ENCODE measurements at places on chromosomes 12 and 14. TPM values are rescaled to one million over a fixed set of nuclear protein-coding genes. Genes with fewer than 3 reads are reported as not detected.

The DDX24 gene
- 332 TPM for total RNA-seq

The SP7 gene
- total RNA-seq = not detected

DNA sequence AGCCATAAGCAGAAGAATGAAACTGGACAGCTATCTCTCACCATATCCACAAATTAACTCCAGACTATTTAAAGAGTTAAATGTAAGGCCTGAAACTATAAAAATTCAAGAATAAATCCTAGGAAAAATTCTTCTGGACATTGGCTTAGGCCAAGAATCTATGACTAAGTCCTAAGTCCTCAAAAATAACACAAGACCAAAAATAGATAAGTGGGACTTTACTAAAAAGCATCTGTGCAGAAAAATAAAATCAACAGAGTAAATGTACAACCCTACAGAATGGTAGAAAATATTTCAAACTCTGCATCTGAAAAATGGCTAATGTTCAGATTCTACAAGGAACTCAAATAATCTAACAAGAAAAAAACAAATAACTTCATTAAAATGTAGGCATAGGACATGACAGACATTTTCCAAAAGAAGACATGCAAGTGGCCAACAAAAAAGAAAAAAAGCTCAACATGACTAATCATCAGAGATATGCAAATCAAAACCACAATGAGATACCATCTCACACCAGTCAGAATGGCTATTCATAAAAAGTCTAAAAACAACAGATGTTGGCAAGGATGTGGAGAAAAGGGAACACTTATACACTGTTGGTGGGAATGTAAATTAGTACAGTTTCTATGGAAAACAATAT is 61.0 kb upstream of the PPFIA2 start:
- no peak overlapping the region for H3K4me3 ChIP-seq
- DNase-seq = no peak
- H3K36me3 ChIP-seq = peaks cover 2% of the 10 kb centered on the region
- peaks cover 4% of the 10 kb centered on the region for H3K27me3 ChIP-seq
- peaks cover 19% of the 10 kb centered on the region for H3K4me1 ChIP-seq
- no peak overlapping the region for H3K27ac ChIP-seq

DNA sequence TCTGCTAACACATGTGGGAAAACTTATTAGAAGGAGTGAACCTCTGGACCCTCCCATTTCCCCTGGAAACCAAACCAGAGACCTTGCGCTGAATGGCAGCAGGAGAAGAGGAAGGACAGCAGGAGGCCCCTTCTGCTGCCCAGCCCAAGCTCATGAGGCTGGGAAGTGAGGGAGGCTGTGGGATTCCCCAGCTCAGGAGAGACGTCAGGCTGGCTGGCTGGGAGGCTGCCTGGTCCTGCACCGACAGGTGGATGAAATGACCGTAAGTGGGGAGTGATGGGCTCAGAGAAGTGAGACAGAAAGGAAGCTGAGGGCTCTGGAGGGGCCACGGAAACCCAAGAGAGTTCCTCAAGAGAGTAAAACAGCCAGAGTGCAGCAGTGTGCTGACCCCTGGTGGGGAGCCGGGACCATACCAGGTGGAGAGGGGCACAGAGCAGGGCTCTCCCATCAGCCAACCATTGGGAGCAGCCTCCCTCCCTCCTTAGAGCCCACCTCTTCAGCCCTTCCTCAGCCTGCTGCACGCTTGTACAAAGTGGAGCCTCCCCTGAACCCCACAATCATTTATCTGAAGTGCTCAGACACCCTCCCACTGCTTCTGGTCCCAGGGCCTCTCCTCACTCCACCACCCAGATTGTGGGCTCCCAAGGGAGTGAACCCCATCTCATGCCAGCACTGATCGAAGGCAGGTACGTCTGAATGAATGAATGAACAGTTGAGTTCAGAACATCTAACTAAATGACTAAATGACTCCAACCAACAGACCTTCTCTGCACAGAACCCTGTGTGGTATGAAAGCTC is 14.0 kb downstream of the TAMALIN start:
- DNase-seq = peak; percentile 72
- H3K27me3 ChIP-seq = peaks cover 3% of the 10 kb centered on the region
- H3K27ac ChIP-seq = no peak overlapping the region
- H3K4me3 ChIP-seq = peak overlapping the region; percentile 52

DNA sequence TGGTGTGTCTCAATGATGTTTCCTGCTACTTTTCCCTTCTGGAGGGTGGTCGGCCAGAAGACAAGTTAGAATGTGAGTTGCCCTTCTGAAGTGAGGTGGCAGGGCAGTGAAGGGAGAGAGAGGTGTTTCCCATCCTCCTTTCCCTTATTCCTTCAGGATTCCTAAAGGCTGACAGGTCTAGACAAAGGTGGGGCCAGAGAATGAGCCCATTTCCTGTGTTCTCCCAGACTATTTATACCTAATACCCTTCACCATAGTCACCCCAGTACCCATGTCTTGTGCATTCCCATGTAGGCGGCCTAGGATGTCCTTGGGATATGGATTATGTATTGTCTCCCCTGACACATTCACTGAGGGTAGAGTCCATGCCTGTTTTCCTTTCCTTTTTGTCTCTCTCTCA is 7.0 kb downstream of the DGKA start:
- no peak overlapping the region for H3K4me3 ChIP-seq
- no peak for DNase-seq
- H3K4me1 ChIP-seq = peaks cover 88% of the 10 kb centered on the region
- H3K27me3 ChIP-seq = no peaks in the 10 kb centered on the region

- no peak overlapping the region for H3K4me3 ChIP-seq
- no peaks in the 10 kb centered on the region for H3K36me3 ChIP-seq
- H3K27me3 ChIP-seq = peaks cover 4% of the 10 kb centered on the region
- H3K27ac ChIP-seq = no peak overlapping the region
- H3K4me1 ChIP-seq = peaks cover 9% of the 10 kb centered on the region
These were observed 75.2 kb downstream of the TTC9 start for GRCh38 chr14:70716958-70717357.

- no peak overlapping the region for H3K4me3 ChIP-seq
- H3K27ac ChIP-seq = no peak overlapping the region
- peaks cover 22% of the 10 kb centered on the region for H3K27me3 ChIP-seq
- peaks cover 7% of the 10 kb centered on the region for H3K4me1 ChIP-seq
These were observed 68.2 kb upstream of the ETV6 start for GRCh38 chr12:11581179-11581755.

The CMKLR1 gene
- not detected for total RNA-seq

DNA sequence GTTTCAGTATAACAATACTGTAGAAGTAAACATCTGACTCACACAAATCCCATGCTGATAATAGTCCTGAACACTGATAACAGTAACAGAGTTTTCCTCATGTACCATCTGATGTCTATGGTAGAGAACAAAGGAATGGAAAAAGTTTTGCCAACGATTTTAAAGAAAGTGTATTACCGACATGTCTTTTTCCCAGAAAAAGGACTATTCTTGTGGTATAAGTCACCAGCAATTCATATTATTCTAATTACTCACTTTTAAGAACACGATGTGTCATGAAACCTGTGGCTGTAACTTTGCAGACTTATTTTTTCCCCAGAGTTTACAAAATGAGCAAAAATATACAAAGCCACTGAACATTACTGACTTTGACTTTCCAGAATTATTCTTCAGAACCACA is 40.1 kb upstream of the DCN start:
- no peaks in the 10 kb centered on the region for H3K36me3 ChIP-seq
- H3K4me1 ChIP-seq = no peaks in the 10 kb centered on the region
- no peak for DNase-seq
- H3K27me3 ChIP-seq = peaks cover 14% of the 10 kb centered on the region

The FOXG1 gene
- not detected for total RNA-seq

DNA sequence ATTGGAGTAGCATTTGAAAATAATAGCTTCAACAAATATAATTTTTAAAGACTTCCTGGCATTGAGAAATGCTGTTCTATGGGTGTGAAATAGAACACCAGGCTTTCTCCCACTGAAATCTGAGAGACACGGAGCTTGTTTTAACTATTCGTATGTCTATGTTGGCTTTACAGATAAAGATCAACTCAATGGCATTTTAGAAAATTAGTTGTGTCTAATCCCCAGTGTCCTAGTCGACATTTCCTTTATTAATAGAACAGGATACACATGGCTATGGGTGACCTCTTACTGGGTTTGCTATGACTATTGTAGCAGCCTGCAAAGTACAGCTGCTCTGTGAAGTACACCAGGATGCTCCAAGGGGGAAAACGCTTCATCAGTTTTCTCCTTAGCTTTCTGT is 159.3 kb downstream of the SLC25A21 start:
- no peaks in the 10 kb centered on the region for H3K4me1 ChIP-seq
- no peak overlapping the region for H3K27ac ChIP-seq
- H3K36me3 ChIP-seq = no peaks in the 10 kb centered on the region

DNA sequence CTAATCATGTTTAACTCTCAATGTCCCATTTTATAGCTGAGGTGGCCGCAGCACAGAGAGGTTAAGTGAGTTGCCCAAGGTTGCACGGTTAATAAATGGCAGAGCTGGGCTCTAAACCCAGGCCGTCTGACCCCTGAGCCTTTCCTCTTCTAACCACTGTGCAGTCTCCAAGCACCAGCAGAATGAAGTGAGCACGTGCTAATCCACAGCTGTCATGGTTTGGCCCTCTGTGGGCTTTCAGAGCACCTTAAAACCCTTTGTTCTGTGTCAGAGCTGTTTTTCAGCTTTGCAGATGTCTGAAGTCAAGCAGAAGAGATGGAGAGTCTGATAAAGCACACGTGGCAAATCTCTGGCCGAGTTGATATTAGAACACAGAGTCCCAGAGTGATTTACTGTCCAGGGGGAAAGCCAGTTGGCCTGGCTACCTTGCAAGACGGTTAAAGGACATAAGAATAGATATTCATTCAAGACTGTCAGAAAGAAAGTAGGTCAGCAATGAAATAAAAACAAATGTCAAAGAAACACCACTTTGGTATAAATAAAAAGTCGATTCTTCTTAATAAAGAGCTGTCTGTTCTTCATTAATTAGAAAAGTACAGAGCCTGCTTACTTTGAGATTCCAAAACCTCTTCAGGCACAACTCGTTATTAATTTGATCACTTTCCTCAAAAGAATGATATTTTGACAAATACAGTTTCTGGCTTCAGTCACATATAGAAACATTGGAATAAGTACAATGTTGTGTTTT is 107.3 kb downstream of the CRADD start:
- peak; percentile 26 for DNase-seq
- H3K4me1 ChIP-seq = peaks cover 55% of the 10 kb centered on the region
- peak overlapping the region; percentile 93 for H3K27ac ChIP-seq
- H3K36me3 ChIP-seq = peaks cover 43% of the 10 kb centered on the region

GRCh38 chr12:17381211-17381610 is 708.8 kb downstream of the RERGL start:
- no peak overlapping the region for H3K4me3 ChIP-seq
- DNase-seq = no peak
- H3K27me3 ChIP-seq = no peaks in the 10 kb centered on the region
- no peaks in the 10 kb centered on the region for H3K4me1 ChIP-seq
- H3K36me3 ChIP-seq = no peaks in the 10 kb centered on the region

GRCh38 chr14:69115407-69116185 is 37.3 kb downstream of the DCAF5 start:
- no peak overlapping the region for H3K27ac ChIP-seq
- no peak overlapping the region for H3K4me3 ChIP-seq
- peaks cover 29% of the 10 kb centered on the region for H3K4me1 ChIP-seq
- H3K27me3 ChIP-seq = no peaks in the 10 kb centered on the region

The WDR20 gene
- 22.3 TPM for total RNA-seq

The RFX4 gene
- not detected for total RNA-seq

The TBX5 gene
- not detected for total RNA-seq

- H3K27ac ChIP-seq = peak overlapping the region; percentile 49
- peaks cover 19% of the 10 kb centered on the region for H3K4me1 ChIP-seq
- DNase-seq = no peak
- H3K4me3 ChIP-seq = no peak overlapping the region
- peaks cover 24% of the 10 kb centered on the region for H3K36me3 ChIP-seq
- H3K27me3 ChIP-seq = no peaks in the 10 kb centered on the region
These were observed 58.8 kb upstream of the ISM2 start for GRCh38 chr14:77557391-77557790.

- H3K36me3 ChIP-seq = peaks cover 38% of the 10 kb centered on the region
- DNase-seq = peak; percentile 43
- H3K4me1 ChIP-seq = peaks cover 49% of the 10 kb centered on the region
- no peaks in the 10 kb centered on the region for H3K27me3 ChIP-seq
- peak overlapping the region; percentile 99 for H3K27ac ChIP-seq
These were observed 418 bp downstream of the AMN1 start for GRCh38 chr12:31728289-31728916.

Data from activated naive CD8-positive, alpha-beta T cell treated with anti-CD3 and anti-CD28 coated beads for 36 hours (primary cell).